CD8-positive, alpha-beta memory T cell (primary cell): ENCODE measurements at places on chromosomes 16 and 17.

GRCh38 chr16:54430491-54431030 lies 144.0 kb upstream of the IRX3 start:
- no peak for DNase-seq

- DNase-seq = no peak
These were observed 36.3 kb downstream of the POLR3E start for GRCh38 chr16:22333457-22333994.

GRCh38 chr16:20026361-20027072 lies 47.2 kb downstream of the GPR139 start:
- DNase-seq = no peak

DNA sequence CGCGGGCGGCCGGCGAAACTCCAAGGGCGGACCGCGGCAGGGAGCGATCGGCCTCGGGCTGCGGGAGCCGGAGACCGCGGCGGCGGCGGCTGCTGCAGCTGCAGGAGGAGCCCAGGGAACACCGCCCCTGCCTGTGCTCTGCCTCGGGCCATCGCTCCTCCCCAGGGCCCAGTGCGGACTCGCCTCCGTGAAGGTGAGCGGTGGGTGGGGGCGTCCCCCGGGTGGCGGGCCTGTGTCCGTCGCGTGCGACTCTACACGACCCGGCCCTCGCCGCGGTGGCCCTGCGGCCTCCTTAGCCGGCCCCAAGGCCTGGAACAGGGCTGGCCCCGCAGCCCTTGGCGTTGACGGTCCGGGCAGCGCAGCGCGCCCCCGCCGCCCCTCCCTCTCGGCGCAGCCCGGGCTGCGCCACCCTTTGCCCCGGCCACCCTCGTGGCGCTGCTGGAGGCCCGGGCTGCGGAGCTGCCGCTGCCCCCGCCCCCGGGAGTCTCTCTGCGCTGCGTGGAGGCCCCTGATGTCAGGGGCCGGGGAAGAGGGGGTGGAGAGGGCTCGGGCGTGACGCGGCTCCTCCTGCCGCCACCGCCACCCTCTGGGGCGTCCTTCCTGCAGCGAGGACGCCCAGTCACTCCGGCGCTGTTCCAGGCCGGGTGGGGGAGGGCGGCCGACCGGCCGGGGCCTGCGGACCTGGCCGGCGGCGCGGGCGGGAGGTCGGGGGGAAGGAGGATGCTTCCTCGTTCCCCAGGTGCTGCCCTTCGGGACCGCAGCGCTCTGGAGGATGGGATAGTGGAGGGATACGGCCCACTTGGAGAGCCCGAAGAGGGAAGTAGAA lies 485 bp downstream of the DYNLL2 start:
- peak; percentile 85 for DNase-seq

DNA sequence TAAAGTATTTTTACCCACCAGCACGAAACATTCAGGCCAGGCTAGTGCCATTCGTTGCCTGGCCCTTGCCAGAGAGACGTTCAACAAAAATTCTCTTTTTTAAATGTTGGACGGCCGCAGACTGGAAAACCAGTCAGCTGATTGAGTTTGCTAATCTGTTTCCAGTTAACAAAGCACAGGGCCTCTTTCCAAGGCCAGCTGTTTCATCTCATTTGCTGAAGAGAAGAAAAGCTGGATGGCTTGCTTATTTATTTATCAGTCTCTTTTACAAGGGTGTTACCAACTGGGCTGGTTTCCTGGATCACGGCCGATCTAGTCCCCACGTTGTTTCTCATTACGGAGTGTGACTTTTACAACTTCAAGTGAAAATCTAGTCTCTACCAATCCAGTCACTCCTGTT lies 418.7 kb upstream of the DYNLRB2 start:
- no peak for DNase-seq

GRCh38 chr16:4372578-4373355 lies 1.1 kb downstream of the VASN start:
- no peak for DNase-seq

GRCh38 chr17:61579961-61580360 lies 11.1 kb downstream of the NACA2 start:
- DNase-seq = no peak

DNA sequence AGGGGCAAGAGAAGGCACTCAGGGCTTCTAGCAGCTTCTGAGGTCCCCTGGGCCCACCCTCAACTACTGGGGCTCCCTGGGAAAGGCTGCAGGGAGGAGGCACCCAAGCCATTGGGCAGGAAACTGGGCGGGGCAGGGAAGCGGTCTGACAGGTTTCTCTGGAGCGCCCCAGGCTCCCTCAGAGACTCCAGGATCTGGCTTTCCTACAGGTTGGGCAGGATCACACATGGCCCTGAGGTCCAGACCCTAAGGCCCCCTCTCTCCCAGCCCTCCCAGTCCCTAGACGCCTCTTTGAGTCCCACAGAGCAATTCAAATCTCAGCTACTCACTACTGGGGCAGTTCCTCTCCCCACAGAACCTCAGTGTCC lies 14.3 kb downstream of the JUP start:
- DNase-seq = no peak

DNA sequence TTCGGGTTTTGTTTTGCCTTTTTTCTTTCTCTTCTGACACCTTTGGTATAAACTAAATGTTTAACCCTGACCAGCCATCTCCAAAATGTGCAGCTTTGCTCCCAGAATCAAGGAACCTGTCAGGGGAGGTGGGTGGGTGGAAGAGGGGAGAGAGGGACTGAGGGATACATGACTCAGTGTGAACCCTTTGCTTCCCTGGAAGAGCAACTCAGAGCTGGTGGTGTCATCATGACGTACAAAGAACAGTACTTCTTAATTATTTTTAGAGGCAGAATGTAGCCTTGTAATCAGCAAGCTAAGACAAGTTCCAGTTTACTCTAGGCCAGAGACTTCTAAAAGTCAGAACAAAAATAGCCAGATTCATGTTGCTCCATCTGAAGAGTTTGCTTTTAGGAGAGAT lies 119.6 kb upstream of the HAS3 start:
- no peak for DNase-seq

GRCh38 chr17:11239379-11239970 lies 1.5 kb upstream of the SHISA6 start:
- DNase-seq = no peak

DNA sequence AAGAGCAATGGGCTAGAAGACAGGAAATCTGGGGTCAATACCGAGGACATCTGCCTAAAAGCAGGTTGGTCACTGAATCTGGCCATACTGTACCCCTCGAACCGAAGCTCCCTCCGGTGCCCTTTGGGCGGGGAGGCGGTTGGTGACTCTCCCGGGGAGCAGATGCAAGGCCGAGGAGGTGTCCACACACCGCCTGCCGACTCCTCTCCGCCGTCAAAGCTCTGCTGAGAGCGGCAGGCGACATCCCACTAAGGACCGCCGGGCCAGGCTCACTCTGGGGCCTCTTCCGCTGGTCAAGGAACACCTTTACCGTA lies 458 bp downstream of the ZNF200 start:
- no peak for DNase-seq

- no peak for DNase-seq
These were observed 453.3 kb downstream of the KCNJ2 start for GRCh38 chr17:70622368-70623260.

GRCh38 chr16:17109413-17109812 lies 361.3 kb downstream of the XYLT1 start:
- no peak for DNase-seq

GRCh38 chr16:17364319-17365210 lies 106.2 kb downstream of the XYLT1 start:
- DNase-seq = peak; percentile 85
